Psoas muscle (tissue), 8 donors: ENCODE measurements at places on chromosomes 11 and 22. TPM values are rescaled to one million over a fixed set of nuclear protein-coding genes. Genes with fewer than 3 reads are reported as not detected.

Gene IFITM10
- total RNA-seq, result 1.6 TPM

DNA sequence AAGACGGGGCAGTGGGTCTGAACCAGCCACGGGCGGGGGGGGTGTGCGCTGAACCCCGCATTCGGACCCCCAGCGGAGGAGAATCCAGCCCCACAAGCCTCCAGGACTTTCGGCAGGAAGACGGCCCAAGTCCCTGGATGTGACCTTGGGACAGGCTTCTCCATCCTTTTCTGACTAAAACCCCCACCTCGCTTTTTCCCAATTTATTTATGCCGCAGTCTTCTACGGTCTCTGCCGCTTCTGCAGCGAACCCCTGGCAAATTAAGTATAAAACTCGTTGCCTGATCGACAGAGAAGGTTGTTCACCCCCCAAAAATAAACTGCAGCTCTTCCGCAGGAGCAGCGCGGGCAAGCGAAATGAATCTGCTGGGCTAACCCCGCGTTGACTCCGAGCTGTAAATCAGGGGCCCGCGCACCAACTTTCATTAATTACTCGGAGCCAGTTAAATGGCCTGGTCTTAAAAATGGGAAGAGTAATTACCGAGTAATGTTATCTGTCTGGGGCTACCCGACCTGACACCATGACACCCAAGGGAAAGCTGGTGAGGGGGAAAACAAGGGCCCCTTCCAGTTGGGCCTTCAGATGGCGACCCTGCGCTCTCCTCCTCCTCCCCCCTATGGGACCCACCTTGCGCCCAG, 6.6 kb downstream of the WT1 start:
- no peaks in the 10 kb centered on the region for H3K4me1 ChIP-seq
- H3K27ac ChIP-seq, result no peak overlapping the region
- H3K36me3 ChIP-seq, result no peaks in the 10 kb centered on the region
- H3K4me3 ChIP-seq, result no peak overlapping the region
- H3K27me3 ChIP-seq, result peaks cover 96% of the 10 kb centered on the region

DNA sequence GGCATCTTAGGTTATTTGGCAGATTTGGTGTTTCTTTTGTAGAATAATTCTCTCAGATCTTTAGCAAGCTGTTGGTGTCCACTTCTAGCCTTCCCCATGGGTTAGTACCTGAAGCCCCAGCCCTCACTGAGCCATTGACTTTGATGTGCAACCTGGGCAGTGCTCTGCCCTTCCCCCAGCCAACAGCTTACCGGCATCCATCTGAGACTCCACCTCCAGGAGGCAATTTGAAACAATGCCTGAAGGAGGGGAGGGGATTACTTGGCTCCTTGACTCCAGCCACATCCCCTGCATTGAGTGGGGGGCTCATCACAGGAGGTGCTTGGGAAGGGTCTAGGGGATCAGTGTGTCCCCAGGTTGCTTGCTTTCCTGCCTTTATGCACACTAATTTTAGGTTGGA, 114.8 kb downstream of the TRIM29 start:
- no peak overlapping the region for H3K4me3 ChIP-seq
- DNase-seq, result no peak
- H3K27me3 ChIP-seq, result peaks cover 3% of the 10 kb centered on the region
- H3K4me1 ChIP-seq, result no peaks in the 10 kb centered on the region

DNA sequence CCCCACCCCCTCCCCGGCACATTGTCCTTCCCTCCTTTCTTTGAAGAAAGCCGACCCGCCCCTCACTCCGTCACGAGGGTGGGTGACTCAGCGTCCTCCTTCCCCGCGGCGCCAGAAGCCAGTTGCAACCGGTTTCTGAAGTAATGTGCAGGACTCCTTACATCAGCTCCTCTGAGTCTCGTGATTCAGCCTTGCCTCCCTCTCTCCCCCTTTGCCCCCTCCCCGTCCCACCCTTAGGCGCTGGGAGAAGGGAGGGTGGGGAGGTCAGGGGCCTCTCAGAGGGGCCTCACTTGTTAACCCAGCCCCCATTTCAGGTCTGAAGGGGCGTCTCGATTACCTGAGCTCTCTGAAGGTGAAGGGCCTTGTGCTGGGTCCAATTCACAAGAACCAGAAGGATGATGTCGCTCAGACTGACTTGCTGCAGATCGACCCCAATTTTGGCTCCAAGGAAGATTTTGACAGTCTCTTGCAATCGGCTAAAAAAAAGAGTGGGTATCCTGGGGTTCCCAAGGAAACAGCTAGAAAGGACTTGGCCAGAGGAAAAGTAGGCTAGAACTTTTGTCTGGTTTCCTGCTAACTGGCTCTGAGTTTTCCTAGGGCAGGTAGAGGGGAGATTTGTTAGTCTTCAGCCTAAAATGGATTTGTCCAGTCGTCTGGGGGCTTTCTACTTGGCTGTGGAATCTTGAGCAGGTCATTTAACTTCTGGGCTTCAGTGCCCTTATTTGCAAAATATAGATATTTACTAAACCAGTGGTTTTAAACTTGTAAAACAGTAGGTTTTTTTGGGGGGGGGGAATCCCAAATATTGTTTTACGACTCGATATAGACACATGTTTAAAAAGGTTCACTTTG, 1.1 kb downstream of the SLC3A2 start:
- peak; percentile 96 for DNase-seq
- peaks cover 41% of the 10 kb centered on the region for H3K4me1 ChIP-seq
- H3K4me3 ChIP-seq, result peak overlapping the region; percentile 99
- peaks cover 17% of the 10 kb centered on the region for H3K36me3 ChIP-seq

Gene KDM4E
- not detected for total RNA-seq

Gene DDIAS
- total RNA-seq, result 1.4 TPM

- no peaks in the 10 kb centered on the region for H3K36me3 ChIP-seq
- H3K27me3 ChIP-seq, result no peaks in the 10 kb centered on the region
- no peak overlapping the region for H3K27ac ChIP-seq
- no peak for DNase-seq
- H3K4me1 ChIP-seq, result no peaks in the 10 kb centered on the region
- no peak overlapping the region for H3K4me3 ChIP-seq
These were observed 619.9 kb downstream of the TBC1D22A start for GRCh38 chr22:47382164-47382890.

Gene CDC42EP1
- total RNA-seq, result 13.8 TPM

GRCh38 chr11:92911478-92911877, 58.0 kb upstream of the MTNR1B start:
- no peak overlapping the region for H3K4me3 ChIP-seq
- H3K27me3 ChIP-seq, result peaks cover 6% of the 10 kb centered on the region
- no peak overlapping the region for H3K27ac ChIP-seq
- H3K4me1 ChIP-seq, result no peaks in the 10 kb centered on the region
- no peak for DNase-seq

- no peaks in the 10 kb centered on the region for H3K36me3 ChIP-seq
- no peak overlapping the region for H3K4me3 ChIP-seq
- DNase-seq, result no peak
- no peak overlapping the region for H3K27ac ChIP-seq
- no peaks in the 10 kb centered on the region for H3K27me3 ChIP-seq
- peaks cover 14% of the 10 kb centered on the region for H3K4me1 ChIP-seq
These were observed 14.4 kb downstream of the OAF start for GRCh38 chr11:120224972-120225909.

- H3K27ac ChIP-seq, result no peak overlapping the region
- H3K36me3 ChIP-seq, result peaks cover 16% of the 10 kb centered on the region
- H3K4me1 ChIP-seq, result peaks cover 32% of the 10 kb centered on the region
These were observed 2.2 kb downstream of the SPCS2 start for GRCh38 chr11:74951226-74951625.

Gene TRIM48
- total RNA-seq, result not detected

- DNase-seq, result no peak
- peaks cover 37% of the 10 kb centered on the region for H3K27me3 ChIP-seq
- no peak overlapping the region for H3K27ac ChIP-seq
- no peaks in the 10 kb centered on the region for H3K4me1 ChIP-seq
These were observed 583 bp upstream of the PKP3 start for GRCh38 chr11:393219-394033.

Gene IL10RA
- 2.2 TPM for total RNA-seq

- H3K27ac ChIP-seq, result no peak overlapping the region
- H3K27me3 ChIP-seq, result no peaks in the 10 kb centered on the region
- H3K36me3 ChIP-seq, result no peaks in the 10 kb centered on the region
- no peaks in the 10 kb centered on the region for H3K4me1 ChIP-seq
These were observed 43.5 kb upstream of the MYEOV start for GRCh38 chr11:69250186-69251056.

Gene SYCE3
- not detected for total RNA-seq

DNA sequence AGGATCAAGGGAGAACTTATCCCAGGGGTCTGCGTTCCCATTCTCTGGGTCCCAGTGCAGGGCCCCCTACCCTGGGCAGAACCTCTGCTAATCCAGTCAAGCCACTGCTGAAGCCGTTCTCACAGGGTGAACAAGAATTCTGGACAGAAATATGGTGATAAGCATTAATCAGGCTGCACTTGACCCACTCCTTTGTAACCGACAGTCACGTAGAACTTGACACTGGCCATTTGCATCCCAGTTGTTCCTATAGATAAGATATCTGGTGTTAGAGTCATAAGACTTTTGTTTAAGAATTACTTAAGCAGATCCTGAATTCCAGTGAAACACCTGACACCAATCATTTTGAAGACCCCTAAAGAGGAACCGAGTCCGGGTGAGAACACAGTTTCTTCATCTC, 107.5 kb upstream of the THY1 start:
- no peak overlapping the region for H3K4me3 ChIP-seq
- H3K27ac ChIP-seq, result no peak overlapping the region
- H3K27me3 ChIP-seq, result no peaks in the 10 kb centered on the region

GRCh38 chr11:134533511-134533910, 121.5 kb upstream of the B3GAT1 start:
- no peak overlapping the region for H3K4me3 ChIP-seq
- DNase-seq, result no peak
- H3K36me3 ChIP-seq, result no peaks in the 10 kb centered on the region
- H3K27ac ChIP-seq, result no peak overlapping the region
- no peaks in the 10 kb centered on the region for H3K4me1 ChIP-seq

Gene BTBD18
- total RNA-seq, result not detected

GRCh38 chr11:2527621-2528291, 82.9 kb downstream of the KCNQ1 start:
- H3K27me3 ChIP-seq, result peaks cover 3% of the 10 kb centered on the region
- peaks cover 2% of the 10 kb centered on the region for H3K4me1 ChIP-seq
- H3K4me3 ChIP-seq, result no peak overlapping the region
- DNase-seq, result peak; percentile 42

GRCh38 chr11:30712749-30713148, 126.6 kb upstream of the MPPED2 start:
- H3K27me3 ChIP-seq, result no peaks in the 10 kb centered on the region
- H3K36me3 ChIP-seq, result no peaks in the 10 kb centered on the region
- DNase-seq, result no peak

Gene MAPK8IP2
- total RNA-seq, result 0.12 TPM

DNA sequence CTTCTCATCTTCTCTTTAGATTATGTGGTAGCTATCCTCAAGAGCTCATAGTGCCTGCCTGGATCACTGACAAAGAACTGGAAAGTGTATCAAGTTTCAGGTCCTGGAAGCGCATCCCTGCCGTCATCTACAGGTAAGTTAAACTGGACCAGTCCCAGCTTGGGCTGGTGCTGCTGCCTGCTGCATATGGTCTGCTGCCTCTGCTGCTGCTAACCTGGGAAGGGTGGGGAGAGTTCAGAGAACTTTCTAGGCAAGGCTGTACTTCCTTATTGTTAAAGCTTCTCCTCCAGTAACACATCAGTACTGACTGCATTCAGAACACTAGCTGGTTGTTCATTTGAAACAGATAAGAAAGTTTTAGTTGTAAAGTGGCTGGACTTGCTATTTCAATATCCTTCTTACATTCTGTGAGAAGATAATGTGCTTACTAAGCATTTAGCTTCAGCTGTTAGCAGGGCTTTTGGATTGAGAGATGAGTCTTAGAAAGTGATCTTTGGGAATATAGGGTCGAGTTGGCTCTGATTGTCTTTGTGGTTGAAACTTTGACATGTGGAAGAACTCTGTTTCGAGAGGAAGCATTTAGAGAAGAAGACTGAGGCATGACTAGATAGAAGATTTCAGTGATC, 77.3 kb upstream of the HORMAD2 start:
- H3K27ac ChIP-seq, result no peak overlapping the region
- no peak for DNase-seq
- H3K36me3 ChIP-seq, result peaks cover 3% of the 10 kb centered on the region
- H3K27me3 ChIP-seq, result no peaks in the 10 kb centered on the region
- H3K4me3 ChIP-seq, result no peak overlapping the region

DNA sequence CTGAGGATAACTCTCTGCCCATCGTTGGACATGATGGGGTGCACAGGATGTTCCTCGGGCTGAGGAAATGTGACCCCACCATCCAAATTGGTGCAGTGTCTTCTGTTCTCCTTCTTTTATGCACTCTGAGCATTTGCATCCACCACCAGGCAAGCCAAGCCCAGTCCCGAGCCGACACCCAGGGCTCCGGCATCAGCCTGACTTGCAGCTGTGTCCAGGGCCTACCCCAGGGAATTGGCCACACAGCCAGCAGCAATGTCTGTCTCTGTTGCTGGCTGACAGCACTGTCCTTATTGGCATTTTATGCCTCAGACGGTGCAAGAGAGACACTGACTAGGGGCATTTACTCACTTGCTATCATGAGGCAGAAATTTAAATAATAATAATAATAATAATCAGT, 25.4 kb upstream of the CPT1A start:
- H3K4me1 ChIP-seq, result no peaks in the 10 kb centered on the region
- H3K36me3 ChIP-seq, result no peaks in the 10 kb centered on the region
- H3K4me3 ChIP-seq, result no peak overlapping the region
- no peaks in the 10 kb centered on the region for H3K27me3 ChIP-seq
- DNase-seq, result no peak

GRCh38 chr11:125025968-125026367, 37.1 kb upstream of the SLC37A2 start:
- H3K4me1 ChIP-seq, result no peaks in the 10 kb centered on the region
- no peak overlapping the region for H3K27ac ChIP-seq
- DNase-seq, result no peak
- H3K27me3 ChIP-seq, result no peaks in the 10 kb centered on the region

DNA sequence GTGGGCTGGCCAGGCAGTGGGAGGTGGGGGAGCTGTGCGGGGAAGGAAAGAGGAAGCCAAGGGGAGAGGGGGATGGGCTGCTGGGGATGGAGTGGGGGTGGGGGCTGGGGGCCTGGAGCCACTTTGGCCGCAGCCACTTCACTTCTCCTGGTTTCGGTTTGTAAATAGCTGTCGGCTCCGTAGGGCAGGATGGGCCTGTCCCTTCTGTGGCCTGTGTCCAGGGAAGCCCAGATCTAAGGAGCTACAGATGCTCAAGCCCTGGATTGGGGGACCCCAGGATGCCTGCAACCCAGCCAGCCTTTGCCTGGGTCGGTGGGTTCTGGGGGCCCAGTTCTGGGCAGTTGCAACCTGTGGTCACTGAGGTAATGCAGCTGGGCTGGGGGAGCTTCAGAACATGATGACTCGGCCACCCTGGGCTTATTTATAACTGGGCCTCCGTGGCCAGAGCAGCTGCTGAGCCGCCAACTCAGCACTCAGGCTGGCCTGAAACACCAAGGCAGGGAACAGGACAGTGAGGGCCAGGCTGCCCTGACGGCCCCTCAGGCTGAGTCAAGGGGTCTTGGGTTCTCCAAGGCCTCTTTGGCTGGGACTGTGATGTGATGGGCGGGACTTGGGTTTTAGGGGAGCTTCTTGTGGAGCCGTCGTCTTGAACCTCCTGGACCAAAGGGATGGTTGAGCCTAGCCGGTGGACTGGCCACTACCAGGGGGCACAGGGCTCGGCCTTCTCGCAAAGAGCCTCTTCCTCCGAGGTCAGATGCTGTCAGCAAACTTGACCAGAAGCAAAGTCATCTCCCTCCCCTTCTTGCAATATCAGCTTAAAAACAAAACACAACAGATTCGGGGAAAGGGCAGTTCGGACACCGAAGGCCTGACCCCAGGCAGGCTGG, 15.0 kb upstream of the SLC39A13 start:
- DNase-seq, result peak; percentile 81
- peaks cover 10% of the 10 kb centered on the region for H3K4me1 ChIP-seq
- H3K4me3 ChIP-seq, result peak overlapping the region; percentile 30
- H3K36me3 ChIP-seq, result no peaks in the 10 kb centered on the region
- H3K27me3 ChIP-seq, result no peaks in the 10 kb centered on the region

Gene PATE2
- not detected for total RNA-seq

Gene CHRM1
- not detected for total RNA-seq
